ENCODE measurements at places on chromosomes 3 and 15.

GRCh38 chr3:158369279-158369678, 201.7 kb upstream of the MLF1 start:
- DNase-seq, result no peak

DNA sequence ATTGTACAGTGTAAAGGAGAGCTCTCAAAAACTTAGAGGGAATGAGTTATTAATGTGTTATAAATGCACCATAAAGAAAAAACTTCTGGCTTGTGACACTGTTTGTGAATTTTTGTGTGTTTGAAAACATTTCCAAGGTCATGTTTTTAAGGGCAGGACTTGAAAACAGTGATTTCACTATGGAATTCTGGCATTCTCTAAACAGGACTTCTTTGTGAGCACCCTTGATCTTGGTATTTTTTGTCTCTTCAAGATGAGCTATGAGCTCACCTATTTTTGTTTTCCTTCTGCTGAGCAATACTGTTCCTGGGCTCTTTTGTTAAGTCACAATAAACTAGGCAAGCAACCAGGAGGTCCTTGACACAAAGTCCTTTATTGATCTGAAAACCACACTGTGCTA, 284.4 kb downstream of the RBMS3 start:
- DNase-seq, result no peak

GRCh38 chr3:181906338-181906737, 194.6 kb downstream of the SOX2 start:
- DNase-seq, result no peak

DNA sequence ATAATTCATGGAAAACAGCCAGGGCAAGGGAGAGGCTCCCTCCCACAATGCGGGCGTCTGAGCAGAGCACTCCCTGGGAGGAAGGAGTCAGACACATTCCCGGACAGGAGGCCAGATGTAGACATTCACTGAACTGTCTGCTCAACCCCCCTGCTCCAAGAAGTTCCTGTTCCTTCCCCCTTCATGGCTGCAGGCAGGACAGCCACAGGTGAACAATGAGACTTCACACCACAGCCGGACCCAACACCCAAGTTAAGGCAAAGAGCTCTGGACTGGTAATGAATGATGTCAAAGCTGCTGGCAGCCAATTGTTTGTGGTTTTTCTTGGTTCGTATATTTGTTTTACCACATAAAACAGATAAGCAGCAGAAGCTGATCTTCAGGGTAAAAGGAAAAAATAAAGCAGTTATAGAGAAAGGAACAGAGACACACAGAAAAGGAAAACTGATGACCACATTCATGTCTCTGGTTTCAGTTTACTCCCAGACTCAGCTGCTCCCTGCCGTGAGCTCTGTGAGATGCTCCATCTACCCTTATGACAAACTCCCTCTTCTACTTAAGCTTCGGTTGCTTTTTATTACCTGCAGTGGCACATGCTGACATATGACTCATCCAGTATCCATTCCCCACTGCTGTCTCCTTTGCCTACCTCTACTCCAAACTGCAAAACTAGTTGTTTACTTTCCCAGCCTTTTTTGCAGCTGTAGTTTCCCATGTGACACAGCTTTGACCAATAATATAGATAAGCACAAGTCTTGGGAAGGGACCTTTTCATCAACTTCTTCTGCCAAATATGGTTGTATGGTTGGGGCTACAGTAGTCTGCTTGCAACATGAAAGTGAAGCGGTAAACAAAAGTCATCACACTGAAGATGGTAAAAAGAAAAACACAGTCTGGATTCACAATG, 33.1 kb downstream of the DZIP1L start:
- no peak for DNase-seq

- DNase-seq, result no peak
Observed at GRCh38 chr15:85470563-85471271, 90.3 kb downstream of the AKAP13 start.

DNA sequence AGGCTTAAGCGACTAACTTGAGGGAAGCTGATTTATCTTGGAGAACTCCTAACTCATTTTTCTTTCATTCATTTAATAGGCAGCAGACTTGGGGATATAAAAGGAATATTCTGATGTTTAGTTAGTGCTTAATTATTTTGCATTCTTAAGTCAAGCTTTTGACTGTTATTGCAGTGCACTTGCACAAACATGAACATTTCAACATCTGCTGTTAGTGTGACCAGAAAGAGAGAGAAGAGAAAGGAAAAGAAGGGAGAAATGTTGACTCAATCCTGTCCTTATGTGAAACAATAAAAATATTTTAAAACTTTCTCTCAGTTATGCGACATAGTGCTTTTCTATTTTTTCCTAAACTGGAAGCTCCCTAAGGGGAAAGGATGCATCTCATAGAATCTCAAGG, 507.8 kb downstream of the LPP start:
- DNase-seq, result no peak

DNA sequence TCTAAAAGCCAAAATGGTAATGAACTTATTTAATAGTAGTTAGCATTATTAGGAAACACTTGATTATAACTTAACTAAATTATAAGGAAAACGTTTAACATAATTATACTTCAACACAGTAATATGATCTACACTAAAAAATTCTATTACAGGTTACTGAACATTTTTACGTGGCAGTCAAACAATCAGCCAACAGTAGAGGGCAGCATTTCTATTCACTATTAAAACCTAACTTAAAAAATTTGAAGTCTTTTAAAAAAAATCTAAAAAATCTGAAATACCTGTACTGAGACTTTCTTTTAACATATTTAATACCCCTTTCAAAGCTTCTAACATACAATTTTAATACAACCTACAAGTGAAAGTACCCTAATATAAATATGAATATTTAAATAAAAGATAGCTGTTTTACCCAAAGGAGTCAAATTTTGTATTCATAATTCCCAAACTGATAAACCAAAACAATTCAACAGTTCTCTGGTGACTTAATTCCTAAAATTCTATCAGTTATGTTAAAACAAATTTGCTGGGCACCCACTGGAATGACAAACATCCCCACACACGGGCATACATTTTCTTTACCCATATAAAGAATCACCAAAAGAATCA, 41.5 kb downstream of the DLG1 start:
- no peak for DNase-seq

- DNase-seq, result no peak
Observed at GRCh38 chr15:98746375-98747155, 98.2 kb downstream of the IGF1R start.

DNA sequence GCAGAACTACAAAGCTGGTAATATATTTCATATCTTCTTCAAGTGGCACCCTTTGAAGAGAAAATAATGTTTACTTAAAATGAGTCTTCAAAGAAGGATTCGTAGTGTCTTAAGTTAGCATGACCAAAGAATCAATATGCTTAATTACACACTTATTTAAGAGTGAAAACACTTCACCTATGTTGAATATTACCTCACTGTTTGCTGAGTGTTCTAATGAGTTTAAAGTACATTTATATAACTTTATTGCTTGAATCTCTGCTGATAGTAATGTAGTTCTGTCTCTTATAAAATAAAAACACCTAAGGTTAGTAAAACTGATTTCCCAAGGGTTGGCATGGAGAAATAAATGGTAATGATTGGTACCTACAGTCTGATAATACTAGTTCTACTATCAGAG, 143.3 kb upstream of the SLC2A2 start:
- DNase-seq, result no peak

DNA sequence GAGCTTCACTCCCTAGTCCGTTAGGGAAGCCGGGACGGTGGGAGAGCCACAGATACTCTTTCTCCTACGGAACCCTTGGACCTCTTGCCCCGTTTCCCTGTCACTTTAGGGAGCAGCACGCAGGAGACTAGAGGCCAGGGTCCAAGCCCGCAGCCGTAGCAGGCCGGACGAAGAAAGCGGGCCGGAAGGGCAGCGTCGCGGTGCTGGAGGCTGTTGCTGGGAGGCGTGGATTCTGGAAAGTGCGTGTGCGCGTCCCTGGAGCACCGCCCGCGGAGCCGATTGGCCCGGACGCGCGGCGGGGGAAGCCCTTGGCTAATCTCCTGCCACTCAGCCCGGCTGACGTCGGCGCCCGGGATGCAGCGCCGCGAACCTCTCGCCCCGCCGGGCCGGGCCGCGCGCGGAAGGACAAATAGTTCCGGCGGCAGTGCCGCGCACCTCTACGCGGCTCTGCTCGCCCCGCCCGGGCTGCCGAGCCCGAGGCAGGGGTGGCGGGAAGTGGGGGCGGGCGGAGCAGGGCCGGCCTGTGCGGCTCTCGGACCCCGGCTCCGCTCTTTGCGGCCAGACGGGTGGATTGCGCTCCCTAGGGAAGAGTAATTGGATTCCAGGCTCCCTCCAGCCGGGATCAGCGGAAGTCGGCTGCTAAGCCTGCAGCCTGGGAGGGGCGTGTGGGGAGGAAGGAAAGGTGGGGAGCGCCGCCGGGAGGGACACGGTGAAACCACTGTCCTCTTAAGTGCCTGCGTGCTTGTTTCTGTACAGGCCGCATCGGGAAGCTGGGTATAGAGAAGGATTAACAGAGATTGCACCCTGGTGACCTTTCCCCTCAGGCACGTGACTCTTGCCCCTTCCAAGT, 31.3 kb upstream of the TCF12 start:
- peak; percentile 96 for DNase-seq

GRCh38 chr3:31523543-31523942, 9.2 kb upstream of the STT3B start:
- no peak for DNase-seq

DNA sequence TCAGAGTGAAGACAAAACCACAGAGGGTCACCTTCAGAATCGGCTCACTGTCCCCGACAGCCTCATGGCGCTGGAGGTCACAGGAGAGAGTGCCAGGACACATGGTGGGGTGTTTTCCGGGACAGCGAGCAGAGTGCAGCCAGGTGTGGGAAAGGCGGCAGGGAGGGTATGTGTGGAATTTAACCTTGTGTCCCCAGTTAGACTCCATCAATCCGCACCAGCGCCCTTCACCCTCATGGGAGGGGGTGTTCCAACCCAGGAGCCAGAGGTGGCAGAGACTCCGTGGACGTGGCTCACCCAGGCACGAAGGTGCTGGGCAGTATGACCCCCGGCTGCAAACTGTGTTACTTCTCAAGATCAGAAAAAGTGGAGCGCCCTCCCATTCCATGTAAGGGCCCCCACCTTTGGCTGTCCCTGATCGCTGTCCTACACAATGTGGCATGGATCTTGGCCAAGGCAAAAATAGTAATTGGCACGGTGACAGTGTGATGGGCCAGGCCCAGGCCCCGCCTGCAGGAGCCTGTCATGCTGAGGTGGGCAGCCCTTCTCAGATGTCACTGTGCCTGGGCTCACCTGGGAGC, 190.3 kb downstream of the XXYLT1 start:
- peak; percentile 12 for DNase-seq

DNA sequence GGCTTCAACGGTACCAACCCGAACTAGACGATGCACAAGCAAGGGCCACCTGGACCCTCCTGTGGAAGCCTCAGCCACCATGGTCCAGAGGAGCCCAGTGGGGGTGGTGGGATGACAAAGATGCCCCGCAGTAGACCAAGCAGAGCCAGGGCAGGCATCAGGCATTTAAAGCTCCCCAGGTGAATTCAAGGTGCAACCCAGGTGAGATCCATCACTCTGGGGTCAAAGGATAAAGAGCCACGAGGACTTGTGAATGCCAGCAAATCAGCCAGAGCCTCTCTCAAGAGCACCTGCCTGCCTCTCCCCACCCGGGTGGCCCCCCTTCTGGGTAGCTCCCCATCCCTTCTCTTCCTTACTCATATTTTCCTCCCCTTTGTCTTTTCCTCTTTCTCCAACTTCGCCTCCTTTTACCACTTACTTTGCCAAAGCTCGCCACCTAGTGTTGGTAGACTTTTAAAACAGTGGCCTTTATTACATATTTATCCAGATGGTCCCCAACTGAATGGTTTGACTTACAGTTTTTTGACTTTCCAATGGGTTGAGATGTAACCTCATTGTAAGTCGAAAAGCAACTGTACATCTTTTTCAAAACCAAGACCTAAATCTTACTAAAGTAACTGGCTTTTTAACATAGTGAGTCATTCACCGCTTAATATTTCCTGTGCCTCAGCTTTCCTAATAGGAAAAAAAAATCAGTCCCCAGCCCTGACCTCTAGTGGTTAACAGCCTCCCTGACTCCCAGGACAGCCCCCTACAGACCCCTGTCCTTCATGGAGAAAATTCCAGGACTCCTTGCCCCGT, 18.8 kb downstream of the PLA2G4F start:
- DNase-seq, result no peak

GRCh38 chr3:151015767-151016477, 43.4 kb upstream of the CLRN1 start:
- no peak for DNase-seq

- no peak for DNase-seq
Observed at GRCh38 chr15:100968050-100968966, 49.2 kb downstream of the LRRK1 start.

DNA sequence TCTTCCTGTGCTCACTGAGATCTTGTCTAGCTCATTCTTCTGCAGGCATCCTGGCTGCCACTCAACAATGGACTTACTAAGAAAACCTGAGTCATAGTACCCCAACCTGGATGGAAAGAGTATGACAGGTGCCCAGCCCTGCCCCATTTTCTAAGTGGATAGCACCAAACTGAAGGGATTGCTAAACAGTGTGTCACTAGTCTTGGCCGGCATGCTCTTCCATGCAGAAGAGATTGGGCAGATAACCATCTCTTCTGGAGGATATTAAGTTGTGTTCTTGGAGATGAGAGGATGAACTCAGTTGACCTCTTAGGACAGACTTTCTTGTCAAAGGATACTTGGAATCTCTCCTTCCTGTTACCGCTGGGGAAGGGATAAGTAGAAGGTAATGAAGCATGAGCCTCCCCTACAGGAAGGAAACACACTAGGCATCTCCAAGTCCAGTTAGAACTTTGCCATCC, 797.5 kb downstream of the AGBL1 start:
- no peak for DNase-seq

- no peak for DNase-seq
Observed at GRCh38 chr15:67549736-67550135, 7.2 kb downstream of the MAP2K5 start.

DNA sequence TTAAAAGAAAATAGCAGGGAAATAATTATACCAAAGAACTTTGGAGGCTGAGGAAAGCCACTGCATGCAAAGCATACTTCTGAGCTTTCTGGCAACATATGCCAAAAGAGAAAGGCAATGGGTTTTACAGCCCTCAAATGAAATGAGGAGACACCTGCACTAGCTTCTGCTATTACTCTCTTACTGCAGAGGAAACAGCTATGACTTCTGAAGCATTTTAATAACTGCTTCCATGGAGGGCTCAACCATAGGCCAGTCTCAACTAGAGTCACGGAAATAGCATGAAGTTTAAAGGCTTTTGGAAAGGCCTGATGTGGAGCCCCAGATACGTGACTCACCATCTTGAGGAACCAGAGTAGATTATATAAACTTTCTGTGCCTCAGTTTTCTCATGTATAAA, 114.8 kb downstream of the OXNAD1 start:
- DNase-seq, result no peak

- DNase-seq, result no peak
Observed at GRCh38 chr15:101309436-101310160, 14.6 kb upstream of the SNRPA1 start.
